Activated T-cell treated with anti-CD3 and anti-CD28 coated beads, Interleukin-2, amount 50 U/mL, for 72 hours (primary cell): ENCODE measurements at places on chromosomes 1 and 21.

GRCh38 chr1:51901151-51901550 is 22.6 kb upstream of the NRDC start:
- DNase-seq, result no peak

DNA sequence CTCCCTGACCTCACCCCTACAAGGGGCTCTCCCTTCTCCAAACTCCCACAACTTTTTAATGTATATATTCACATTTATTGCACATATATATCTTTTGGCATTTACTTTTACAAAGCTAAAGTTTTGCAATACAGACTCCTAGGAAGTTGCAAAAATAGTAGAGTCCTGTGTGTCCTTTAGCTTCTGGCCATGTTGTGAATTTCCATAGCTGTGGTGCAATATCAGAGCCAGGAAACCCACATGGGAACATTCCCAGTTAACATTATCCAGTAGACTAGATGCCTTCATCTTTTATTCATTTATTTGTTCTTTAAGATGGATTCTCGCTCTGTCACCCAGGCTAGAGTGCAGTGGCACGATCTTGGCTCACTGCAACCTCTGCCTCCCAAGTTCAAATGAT is 343.0 kb downstream of the PCP4 start:
- no peak for DNase-seq

GRCh38 chr1:211474451-211474850 is 17.5 kb downstream of the RD3 start:
- DNase-seq, result no peak

DNA sequence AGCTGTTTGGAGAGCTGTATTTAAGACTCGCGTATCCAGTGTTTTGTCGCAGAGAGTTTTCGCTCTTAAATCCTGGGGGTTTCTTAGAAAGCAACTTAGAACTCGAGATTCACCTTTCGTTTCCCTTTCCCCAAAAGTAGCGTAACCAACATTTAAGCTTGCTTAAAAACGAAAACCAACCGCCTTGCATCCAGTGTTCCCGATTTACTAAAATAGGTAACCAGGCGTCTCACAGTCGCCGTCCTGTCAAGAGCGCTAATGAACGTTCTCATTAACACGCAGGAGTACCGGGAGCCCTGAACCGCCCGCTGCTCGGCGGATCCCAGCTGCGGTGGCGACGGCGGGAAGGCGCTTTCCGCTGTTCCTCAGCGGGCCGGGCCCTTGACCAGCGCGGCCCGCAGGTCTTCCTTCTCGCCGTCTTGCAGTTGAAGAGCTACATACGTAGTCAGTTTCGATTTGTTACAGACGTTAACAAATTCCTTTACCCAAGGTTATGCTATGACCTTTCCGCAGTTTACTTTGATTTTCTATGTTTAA is 1.9 kb downstream of the OLIG1 start:
- DNase-seq, result no peak

DNA sequence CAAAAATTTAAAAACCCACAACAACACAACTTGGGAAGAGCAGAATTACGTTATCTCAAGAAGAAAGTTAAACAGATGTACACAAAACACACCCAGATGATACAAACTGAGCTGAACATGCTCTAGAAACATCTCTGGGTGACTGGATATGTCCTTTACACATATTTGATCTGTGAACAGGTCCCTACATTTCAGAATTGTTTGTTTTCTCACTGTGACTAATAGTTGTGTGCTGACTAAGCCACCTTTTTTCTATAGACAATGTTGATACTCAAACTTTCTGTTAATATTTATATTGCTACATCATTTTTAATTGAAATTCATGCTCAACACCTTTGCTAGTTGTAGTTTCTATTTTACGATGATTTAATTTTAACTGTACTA is 1.0 kb upstream of the F11R start:
- no peak for DNase-seq

DNA sequence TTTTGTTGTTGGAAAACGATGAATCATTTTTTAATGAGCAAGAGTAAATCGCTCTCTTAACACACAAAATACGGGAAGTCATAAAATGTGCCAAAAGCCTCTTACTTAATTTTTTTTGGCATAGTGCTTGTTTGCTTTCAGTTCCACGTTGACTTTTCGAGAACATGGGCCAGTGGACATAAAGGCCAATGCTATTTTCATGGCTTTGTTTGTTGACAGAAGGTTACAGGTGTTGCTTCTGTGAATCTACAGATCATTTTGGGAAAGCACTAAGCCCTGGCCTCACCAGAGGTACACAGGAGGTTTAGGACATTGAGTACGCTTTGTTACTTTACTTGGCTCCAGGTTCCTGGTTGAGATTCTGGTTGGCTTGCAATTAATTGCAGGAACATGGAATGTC is 199.4 kb upstream of the HMCN1 start:
- no peak for DNase-seq

DNA sequence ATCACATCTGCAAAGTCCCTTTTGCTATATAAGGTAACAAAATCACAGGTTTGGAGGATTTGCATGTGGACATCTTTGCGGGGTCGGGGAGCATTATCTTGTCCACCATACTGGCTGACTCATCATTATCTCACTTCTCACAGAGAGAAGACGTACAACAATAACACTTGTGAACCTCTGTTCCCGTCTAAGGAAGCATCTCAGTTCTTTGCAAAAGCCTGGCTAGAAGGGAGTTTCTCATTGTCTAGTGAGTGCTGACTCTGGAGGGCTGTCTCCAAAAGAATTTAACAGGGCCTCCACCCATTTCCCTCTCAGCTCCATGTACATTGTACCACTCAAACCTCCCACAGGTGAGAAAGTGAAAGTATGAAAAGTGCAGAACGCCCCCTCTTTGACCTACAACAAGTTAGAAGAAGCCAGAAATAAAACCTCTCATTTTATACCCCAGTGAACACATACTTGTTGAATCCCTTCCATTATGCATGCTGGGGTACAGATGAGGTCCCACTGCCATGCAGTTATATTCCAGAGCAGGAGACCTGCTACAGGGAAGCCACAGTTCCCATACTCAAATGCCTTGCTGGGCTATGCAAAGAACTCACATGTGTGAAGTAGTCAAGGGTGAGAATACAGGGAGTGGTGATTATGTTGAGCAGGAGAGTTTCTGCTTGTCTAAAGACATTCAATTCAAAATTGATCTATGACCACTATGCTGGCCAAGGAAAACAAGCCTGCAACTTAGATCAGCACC is 121.7 kb upstream of the PRDX6 start:
- no peak for DNase-seq

GRCh38 chr1:229354226-229354625 is 11.4 kb upstream of the CCSAP start:
- no peak for DNase-seq

- no peak for DNase-seq
Measured at GRCh38 chr1:3009021-3009420, 12.2 kb upstream of the ACTRT2 start.

GRCh38 chr1:47190857-47191256 is 1.0 kb upstream of the PDZK1IP1 start:
- DNase-seq, result no peak

- DNase-seq, result no peak
Measured at GRCh38 chr1:66732407-66733166, 19.7 kb upstream of the DYNLT5 start.

DNA sequence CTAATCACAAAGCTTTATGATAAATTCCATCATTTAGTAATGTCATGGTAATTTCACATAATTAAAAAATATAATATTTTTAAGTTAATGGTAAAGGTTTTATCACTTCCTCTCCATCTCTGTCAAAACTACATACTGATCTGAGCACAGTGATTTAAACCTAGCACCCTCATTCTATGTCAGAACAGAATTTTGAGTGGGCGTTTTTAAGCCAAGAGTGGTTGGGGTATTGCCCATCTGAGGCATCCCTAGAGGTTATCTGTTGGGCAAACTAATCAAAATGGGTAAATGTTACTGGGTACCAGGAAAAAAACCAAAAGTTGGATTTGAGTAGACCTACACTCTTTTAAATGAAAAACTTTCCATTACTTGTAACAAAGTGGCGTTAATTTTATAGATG is 100.7 kb upstream of the GFI1 start:
- peak; percentile 68 for DNase-seq

GRCh38 chr1:106063510-106063909 is 993.0 kb upstream of the PRMT6 start:
- no peak for DNase-seq

GRCh38 chr21:35811191-35811806 is 249.0 kb downstream of the SETD4 start:
- no peak for DNase-seq

GRCh38 chr1:4723106-4723505 is 68.7 kb downstream of the AJAP1 start:
- DNase-seq, result no peak

GRCh38 chr1:222168621-222169020 is 379.3 kb downstream of the HHIPL2 start:
- DNase-seq, result no peak

GRCh38 chr1:8679395-8679800 is 138.0 kb downstream of the RERE start:
- no peak for DNase-seq

- no peak for DNase-seq
Measured at GRCh38 chr1:9744106-9744799, 79.5 kb downstream of the CLSTN1 start.
